T-cell (primary cell): ENCODE measurements at places on chromosomes 2 and 18.

DNA sequence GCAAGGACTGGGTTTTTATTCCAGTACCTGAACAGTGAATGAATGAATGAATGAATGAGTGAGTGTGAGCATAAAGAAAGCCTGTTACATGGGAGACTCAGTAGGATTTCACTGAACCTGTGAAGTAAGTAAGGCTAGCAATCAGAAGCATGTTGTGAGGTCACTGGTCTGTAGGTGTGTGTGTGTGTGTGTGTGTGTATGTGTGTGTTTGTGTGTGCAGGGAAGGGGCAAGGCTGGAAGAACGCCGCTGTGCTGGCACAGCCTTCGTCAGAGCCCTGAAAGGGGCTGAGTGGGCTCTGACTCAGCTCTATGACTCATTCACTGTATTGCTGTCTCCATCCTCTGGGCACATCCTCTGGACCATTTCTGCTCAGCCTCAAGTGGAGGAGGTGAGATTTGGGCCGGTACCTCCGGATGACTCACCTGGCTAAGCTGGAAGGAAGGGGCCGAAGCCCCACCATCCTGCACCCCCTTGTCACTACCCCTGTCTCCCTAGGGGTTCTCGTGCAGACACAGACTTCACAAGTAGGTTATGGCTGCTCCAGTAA is 51.4 kb upstream of the MRPL33 start:
- no peak for DNase-seq
- H3K4me3 ChIP-seq, result no peak overlapping the region
- H3K27me3 ChIP-seq, result peaks cover 41% of the 10 kb centered on the region
- H3K36me3 ChIP-seq, result no peaks in the 10 kb centered on the region
- H3K27ac ChIP-seq, result no peak overlapping the region

GRCh38 chr2:106191511-106192016 is 2.5 kb downstream of the UXS1 start:
- H3K4me1 ChIP-seq, result peaks cover 30% of the 10 kb centered on the region
- no peak overlapping the region for H3K27ac ChIP-seq
- no peak overlapping the region for H3K4me3 ChIP-seq
- no peaks in the 10 kb centered on the region for H3K27me3 ChIP-seq
- DNase-seq, result no peak
- no peaks in the 10 kb centered on the region for H3K36me3 ChIP-seq

DNA sequence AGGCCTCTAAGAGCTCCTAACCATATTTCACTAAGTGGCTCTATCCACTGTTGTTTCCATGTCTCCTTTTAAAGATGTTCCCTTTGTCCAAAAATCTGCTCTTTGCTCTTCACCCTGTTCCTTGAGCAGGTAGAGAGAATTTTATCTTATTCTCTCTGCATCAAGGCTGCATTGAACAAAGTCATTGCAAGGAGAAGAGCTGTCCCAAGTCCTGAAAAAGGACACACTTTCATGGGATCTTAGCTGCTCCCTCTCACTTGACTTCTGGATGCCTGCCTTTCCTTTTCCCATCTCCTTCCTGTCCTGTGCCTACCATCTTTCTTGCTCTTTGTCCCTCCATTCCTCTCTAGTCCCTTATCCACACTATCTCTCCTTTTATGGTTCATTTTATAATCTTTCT is 235.2 kb upstream of the THSD7B start:
- H3K4me1 ChIP-seq, result no peaks in the 10 kb centered on the region
- H3K4me3 ChIP-seq, result no peak overlapping the region
- H3K27me3 ChIP-seq, result no peaks in the 10 kb centered on the region
- H3K27ac ChIP-seq, result no peak overlapping the region

DNA sequence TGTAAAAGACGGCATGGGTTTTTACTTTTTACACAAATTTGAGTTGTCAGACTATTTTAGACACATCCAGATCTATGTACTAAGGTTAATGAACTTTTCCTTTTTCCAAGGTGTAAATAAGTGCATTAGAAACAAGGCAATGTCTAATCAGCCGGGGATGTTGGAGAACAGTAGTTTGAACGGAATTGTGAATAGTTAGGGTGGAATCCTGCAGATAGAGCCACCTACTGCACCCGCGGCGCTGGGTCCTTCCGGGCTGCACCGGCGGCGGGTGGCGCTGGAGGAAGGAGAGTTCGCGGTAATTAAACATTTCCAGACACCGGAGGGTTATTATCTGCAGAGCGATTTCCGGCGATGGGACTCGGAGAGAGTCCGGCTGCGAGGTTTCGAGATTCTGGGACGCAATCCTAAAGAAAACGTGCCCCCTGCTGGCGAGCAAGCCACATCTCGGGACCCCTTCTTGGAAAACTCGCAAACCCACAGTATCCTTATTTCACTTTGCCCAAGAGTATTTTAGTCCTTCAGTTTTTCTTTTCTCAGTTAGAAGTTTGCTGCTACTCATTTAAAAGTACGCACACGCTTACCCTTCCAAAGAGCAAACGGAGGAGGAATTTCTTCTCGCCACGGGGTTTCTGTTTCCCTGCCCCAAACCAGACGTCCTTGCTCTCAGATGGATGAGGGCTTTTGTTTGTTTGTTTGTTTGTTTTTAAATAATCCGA is 4.5 kb upstream of the OSR1 start:
- peaks cover 21% of the 10 kb centered on the region for H3K27me3 ChIP-seq
- H3K4me1 ChIP-seq, result peaks cover 13% of the 10 kb centered on the region
- no peaks in the 10 kb centered on the region for H3K36me3 ChIP-seq
- H3K4me3 ChIP-seq, result peak overlapping the region; percentile 80

- H3K27me3 ChIP-seq, result no peaks in the 10 kb centered on the region
- no peaks in the 10 kb centered on the region for H3K4me1 ChIP-seq
- no peak overlapping the region for H3K27ac ChIP-seq
- no peaks in the 10 kb centered on the region for H3K36me3 ChIP-seq
- no peak overlapping the region for H3K4me3 ChIP-seq
Observed at GRCh38 chr2:148971547-148971946, 67.0 kb upstream of the LYPD6B start.

DNA sequence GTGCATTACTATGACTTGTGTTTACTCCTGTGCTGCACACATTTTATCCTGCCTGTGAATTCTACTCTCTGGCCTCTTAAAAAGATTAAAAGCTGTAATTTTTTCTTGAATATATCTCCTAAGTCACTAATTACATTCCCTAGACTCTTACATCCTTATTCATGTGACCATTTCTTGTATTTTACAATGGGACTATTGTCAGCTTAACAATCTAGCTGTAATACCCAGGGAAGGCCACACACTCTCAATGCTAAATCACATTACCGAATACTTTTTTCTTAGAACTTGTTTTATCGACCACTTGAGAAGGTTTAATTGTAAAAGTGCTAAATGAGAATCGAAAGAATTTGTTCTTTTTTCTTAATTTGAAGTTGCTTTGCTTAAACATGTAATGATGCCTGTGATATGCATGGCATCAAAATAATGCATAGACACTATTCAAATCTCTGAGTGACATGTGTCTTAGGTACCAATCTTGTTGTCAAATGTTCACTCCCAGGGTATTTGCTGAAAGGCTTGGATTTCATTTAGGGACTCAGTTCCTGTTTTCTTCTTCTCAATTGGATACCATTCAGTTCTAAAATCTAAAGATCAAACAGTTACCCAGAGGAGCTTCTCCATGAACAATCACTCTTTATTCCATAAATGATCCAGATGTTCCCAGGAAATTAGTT is 498.5 kb downstream of the DPP10 start:
- DNase-seq, result no peak
- no peaks in the 10 kb centered on the region for H3K27me3 ChIP-seq
- no peaks in the 10 kb centered on the region for H3K4me1 ChIP-seq

DNA sequence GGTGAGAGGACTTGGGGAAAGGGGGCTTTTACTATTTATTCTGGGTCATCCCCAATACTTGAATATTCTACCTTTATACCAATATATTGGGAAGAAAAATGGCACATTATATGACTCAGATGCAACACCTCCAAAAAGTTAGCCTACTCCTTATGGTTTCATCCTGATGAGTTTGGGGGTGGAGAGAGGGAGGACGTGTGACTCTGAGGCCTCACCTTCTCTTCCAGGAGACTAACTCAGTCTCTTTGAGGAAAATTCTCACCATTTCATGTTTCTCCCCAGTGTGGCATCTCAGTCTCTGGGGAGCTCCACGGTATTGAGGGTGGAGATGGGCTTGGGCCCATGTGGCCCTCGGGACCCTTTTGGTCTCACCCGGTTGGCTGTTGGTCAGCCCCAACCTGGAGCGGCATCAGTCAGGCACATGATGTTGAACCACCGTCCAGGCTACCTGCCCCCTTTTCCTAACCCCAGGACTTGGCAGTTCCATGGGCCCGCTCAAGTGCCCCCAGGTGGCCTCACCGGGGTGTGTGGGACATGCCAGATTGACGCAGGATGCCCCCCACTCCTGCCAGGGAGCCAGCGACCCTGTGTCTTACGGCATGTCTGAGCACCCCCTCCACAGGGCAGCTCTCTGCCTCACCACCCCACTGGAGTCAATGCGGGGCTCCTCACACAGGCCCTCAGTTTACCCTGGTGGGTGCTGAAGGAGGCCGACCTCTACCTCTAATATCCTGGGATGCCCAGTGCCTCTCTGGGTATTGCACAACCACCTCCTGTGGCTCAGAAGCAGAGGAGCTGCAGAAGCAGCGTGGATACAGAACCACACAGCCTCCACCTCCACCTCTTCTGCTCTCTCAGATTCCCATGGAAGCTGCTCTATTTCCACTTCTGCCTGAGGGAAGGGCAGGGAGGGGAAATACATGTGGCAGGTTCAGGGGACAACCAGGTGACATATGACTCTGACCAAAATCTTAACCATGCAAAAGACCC is 297.4 kb downstream of the EIPR1 start:
- H3K27ac ChIP-seq, result no peak overlapping the region
- no peak overlapping the region for H3K4me3 ChIP-seq
- DNase-seq, result no peak
- H3K27me3 ChIP-seq, result no peaks in the 10 kb centered on the region
- H3K36me3 ChIP-seq, result no peaks in the 10 kb centered on the region

GRCh38 chr18:58803978-58804377 is 60.7 kb upstream of the ZNF532 start:
- no peak overlapping the region for H3K4me3 ChIP-seq
- DNase-seq, result no peak
- H3K27me3 ChIP-seq, result peaks cover 4% of the 10 kb centered on the region
